ENCODE measurements at places on chromosomes 7 and 10.

GRCh38 chr10:133375357-133376115 lies 2.4 kb upstream of the ECHS1 start:
- DNase-seq, result no peak

DNA sequence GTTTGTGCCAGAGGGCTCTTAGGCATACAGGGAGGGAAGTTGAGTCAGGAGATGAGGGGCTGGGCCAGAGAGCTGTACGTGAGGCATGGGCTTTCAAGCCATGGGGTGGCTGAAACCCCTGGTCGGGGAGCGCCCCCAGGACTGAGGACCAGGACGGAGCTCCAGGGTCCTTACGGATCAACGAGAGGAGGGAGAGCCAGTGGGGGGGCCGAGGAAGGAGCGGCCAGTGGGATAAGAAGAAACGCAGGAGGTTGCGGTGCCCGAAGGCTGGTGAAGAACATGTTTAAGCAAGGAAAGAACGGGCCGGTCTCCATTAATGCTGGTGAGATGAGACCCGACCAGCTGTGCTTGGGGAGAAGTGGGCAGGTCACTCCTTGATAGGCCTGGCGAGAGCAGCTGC lies 43.6 kb upstream of the BHLHA15 start:
- no peak for DNase-seq

- DNase-seq, result no peak
Measured at GRCh38 chr10:21519397-21519933, 6.0 kb downstream of the SKIDA1 start.

- no peak for DNase-seq
Measured at GRCh38 chr7:132463922-132464321, 112.3 kb downstream of the PLXNA4 start.

DNA sequence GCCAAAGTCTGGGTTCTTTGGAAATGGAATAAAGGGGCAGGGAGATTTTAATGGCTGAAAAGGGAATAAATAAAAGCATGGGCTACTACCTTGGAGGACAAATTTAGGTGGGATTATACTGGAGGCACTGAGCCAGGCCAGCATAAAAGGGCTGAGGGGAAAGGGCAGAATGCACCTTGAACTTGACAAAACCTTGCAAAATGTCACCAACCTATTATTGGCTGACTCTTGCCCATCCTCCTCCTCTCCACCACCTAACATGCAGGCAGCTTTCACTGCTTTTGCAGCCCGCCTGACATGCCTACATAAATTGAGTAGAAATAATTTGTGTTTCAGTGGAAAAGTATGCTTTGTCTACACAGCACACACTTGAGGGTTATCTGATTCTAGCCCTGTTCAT lies 65.3 kb upstream of the ABLIM1 start:
- no peak for DNase-seq

DNA sequence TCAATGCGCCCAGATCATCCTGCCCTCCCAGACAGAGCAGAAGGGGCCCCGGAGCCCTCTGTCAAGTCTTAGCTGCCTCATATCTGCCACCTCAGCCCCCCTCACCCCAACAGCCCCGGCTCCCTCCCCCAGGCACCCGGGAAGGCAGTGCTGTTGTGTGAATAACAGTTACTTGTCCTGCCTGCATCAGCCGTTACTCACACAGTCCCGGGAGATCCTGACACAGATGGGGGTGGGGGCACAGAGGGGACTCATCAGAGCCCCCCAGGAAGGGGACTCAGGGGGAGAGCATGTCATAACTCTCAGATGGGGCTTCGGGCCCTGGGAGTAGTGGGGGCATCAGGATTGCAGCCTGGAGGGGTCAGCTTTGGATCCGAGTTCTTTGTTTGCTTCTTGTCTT lies 12.4 kb upstream of the SERPINE1 start:
- no peak for DNase-seq

GRCh38 chr10:17547060-17547459 lies 70.1 kb downstream of the HACD1 start:
- DNase-seq, result no peak

- no peak for DNase-seq
Measured at GRCh38 chr7:92586403-92586802, 3.8 kb downstream of the FAM133B start.

GRCh38 chr7:24962418-24962962 lies 17.5 kb downstream of the OSBPL3 start:
- DNase-seq, result no peak

GRCh38 chr10:118698421-118698820 lies 56.3 kb downstream of the CACUL1 start:
- DNase-seq, result peak; percentile 86

DNA sequence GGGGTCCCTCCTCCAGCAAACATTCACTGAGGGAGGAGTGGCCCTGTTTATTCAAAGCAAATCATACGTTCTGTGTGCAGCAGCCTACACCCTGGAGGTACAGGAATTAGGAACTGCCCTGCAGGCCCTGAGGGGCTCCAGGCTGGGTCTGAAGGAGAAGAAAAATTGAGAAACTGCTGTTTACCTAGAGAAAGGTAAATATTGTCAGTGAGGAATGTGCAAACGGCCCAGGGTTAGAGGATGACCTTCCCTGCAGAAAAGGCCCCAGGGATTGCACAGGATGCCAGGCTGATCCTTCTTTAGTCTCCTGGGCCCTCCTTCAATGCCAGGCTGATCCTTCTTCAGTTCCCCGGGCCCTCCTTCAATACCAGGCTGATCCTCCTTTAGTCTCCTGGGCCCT lies 5.7 kb downstream of the CALML5 start:
- DNase-seq, result no peak

DNA sequence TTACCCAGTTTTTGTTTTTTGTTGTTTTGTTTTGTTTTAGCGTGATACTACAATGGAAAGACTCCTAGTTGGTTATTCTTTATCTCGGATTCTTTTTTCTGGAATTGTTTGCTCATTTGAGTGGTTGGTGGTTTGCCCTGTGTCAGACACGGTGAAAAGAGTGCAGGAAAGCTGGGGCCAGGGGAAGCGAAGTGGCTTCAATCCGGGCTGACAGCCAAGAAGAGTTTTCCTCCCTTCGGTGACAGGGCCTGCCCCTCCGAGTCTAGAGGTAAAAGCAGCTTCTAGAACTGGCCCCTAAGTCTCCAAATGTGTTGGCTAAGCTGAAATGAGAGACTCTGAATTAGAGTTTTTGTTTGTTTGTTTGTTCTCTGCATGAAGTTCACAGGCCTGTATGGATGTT lies 5.7 kb upstream of the AP5Z1 start:
- no peak for DNase-seq
